ENCODE measurements at places on chromosomes 2 and 18. TPM values are rescaled to one million over a fixed set of nuclear protein-coding genes. Genes with fewer than 3 reads are reported as not detected.
A peak's percentile ranks its signal among the peaks of the same experiment; 100 is the strongest.

The ATP8B1 gene
- total RNA-seq: 7.2 TPM

The C2orf78 gene
- total RNA-seq: not detected

DNA sequence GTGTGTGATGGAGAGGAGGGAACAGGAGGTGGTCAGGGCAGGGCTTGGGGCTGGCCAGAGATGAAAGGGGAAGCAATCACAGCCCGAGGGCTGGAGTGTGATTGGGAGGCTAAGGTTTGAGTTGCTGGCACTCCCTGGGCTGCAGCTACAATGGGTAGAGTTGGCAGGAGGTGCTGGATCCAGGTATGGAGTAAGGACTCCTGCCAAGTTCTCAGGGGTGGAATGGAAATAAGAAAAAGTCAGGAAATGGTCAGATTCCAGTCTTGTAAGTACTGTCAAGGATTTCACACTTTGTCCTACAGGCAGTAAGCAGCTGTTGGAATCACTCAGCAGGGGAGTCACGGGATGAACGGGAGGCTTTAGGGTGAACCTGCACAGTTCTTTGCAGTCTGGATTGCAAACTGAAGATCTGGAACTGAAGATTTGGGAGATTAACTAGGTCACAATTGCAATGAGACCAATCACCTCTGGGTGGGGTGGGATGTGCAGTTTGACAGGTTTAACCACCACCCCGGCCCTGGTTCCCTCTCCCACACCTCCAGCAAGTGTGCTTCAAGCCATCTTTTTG is 10.9 kb upstream of the INPP5D start:
- DNase-seq: peak; percentile 85

DNA sequence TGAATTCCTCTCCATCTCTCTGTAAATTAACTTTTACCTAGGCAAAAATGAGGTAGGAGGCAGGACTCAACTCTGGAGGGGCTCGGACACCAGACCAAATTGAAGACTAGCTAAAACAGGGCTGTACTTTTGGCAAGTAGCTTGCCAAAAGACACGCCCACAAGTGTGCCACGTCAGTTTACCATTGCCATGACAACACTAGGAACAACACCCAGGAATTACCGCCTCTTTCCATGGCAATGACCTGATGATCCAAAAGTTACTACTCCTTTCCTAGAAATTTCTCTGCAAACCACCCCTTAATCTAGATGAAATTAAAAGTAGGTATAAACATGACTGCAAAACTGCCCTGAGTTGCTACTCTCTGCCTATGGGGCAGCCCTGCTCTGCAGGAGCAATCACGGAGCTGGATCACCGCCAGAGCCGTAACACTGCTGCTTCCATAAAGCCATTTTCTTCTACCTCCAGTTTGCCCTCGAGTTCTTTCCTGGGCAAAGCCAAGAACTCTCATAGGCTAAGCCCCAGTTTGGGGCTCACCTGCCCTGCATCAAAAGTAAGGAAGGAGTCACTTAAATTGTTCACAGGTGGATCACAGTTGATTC is 66.0 kb upstream of the FAM136A start:
- DNase-seq: no peak

DNA sequence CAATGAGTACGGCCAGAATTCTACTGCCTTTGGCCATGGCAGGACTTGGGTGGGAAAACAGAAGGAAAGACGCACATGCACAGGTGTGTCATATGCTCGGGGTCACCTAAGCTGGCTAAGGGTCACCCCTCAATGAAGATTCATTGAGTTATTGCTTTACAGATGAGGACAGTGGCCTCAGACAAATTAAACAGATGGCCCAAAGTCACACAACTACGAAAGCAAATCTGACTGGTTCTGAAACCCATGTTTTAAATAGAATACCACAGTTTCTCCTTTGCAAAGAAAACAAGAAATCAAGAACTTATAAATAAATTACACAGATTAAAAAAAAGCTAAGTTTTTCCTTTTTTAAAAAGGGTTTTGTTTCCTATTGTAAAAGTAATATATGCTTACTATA is 70.5 kb downstream of the ID2 start:
- no peak for DNase-seq

GRCh38 chr2:176415937-176416499 is 146.8 kb downstream of the MTX2 start:
- no peak for DNase-seq

GRCh38 chr2:88560619-88561307 is 66.5 kb downstream of the EIF2AK3 start:
- no peak for DNase-seq

The TAF1B gene
- total RNA-seq: 15.8 TPM

GRCh38 chr18:61379827-61380226 is 46.6 kb downstream of the CDH20 start:
- no peak for DNase-seq

DNA sequence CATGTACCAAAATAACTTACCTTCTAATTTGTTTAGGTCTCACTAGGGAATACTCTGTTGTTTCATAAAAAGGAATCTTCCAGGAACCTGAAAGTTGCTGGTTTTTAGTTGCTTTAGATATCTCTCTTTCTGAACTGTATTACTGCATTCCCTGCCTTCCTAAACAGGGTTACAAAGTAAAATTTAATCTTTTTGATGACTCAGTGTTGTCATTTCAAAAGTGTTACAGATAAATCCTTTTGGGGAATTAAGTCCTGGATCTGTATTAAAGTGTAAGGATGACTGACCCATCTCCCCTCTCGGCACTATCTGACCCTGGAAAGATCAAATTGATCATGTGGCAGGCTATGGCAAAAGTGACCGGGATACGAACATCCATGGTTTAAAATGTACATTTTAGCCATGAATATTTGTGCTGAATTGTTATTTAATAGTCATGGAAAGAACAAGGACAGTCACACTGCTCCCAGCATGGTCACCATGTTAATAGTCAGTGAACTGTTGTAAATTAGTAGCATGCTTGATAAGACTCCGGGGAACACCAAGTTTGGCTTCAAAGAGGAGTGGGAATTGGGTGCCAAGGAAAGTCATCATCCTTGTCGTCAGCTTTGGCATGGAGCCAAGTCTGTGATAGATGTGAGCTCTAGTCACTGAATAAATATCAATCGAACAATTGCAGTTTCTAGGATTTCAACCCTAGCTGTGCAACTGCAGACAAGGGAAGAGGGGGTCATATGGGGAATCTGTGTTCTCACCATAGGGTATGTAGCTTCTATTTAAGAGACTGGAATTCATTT is 4.2 kb downstream of the PLEKHA3 start:
- DNase-seq: peak; percentile 32

The GLI2 gene
- total RNA-seq: 0.68 TPM

GRCh38 chr2:45353879-45354278 is 257.2 kb downstream of the SRBD1 start:
- peak; percentile 57 for DNase-seq

GRCh38 chr2:152647552-152647951 is 69.7 kb downstream of the PRPF40A start:
- DNase-seq: peak; percentile 69

DNA sequence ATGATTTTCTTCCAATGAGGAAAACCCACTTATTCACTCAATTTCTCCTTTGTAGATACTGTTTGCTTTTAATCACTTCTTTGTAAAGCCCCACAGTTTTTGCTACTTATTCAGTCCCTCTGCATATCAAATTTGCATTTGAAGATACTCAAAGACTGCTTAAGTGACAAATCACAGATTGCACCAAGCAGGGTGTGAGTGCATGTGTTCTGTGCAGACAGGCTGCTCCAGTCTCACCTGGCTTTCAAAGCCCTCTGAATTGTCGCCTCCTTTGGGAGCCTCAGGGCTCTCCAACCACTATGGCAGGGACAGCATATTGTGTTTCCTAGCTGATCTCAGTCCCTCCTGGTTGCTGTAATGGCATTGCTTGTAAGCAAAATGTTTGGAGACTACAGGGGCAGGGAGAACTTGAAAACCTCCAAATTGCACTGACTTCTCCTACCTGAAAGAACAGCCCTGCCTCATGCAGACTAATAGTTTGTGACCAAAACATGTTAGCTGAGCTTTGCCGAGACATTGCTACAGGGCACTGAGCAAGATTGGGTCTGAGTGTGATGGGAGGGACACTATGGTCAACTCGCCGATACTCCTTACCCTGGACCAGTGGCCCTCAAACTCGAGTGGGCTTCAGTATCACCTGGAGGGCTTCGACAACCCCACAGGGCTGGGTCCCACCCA is 96.8 kb downstream of the POLE4 start:
- no peak for DNase-seq

DNA sequence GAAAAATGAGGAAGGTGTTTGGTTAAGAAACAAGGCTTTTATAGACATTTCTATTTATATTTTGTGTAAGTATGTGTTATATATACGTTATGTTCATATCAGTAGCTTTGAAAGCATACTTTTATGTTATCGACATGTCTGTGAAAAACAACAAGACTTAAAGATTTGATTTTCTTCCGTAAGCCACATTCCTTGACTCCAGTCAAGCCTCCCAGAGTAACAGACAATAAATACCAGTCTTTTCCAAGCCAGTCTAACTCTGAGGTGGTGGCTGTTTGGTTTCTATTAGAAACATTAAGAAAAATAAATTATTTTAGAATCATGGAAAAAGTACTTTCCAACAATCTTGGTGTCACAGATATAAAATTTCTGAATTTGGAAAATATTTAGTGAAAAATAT is 16.3 kb upstream of the ITGAV start:
- no peak for DNase-seq

GRCh38 chr2:25021791-25022362 is 20.0 kb upstream of the EFR3B start:
- no peak for DNase-seq

The ANKRD30B gene
- total RNA-seq: 1.6 TPM

- DNase-seq: peak; percentile 48
Observed at GRCh38 chr2:131046918-131047652, 46.2 kb downstream of the FAM168B start.

GRCh38 chr2:162044586-162044985 is 29.4 kb downstream of the DPP4 start:
- no peak for DNase-seq

The RNF152 gene
- total RNA-seq: 2.9 TPM

DNA sequence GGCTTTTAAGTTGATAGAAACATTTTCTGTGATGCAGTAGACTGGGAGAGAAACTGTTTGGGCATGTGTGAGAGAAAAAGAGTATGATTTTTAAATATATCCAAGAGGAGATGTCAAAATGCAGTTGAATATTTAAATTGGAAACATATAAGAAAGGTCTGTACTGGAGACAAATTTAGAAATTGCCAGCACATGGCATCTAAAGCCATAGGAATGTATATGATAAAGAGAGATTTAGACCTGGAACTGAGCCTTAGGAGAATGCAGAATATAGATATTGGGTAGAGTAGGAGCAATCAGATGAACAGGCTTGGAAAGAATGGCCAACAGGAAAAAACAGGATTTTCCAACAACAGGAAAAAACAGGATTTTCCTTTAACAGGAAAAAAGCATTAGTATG is 680.8 kb downstream of the MBD2 start:
- no peak for DNase-seq

DNA sequence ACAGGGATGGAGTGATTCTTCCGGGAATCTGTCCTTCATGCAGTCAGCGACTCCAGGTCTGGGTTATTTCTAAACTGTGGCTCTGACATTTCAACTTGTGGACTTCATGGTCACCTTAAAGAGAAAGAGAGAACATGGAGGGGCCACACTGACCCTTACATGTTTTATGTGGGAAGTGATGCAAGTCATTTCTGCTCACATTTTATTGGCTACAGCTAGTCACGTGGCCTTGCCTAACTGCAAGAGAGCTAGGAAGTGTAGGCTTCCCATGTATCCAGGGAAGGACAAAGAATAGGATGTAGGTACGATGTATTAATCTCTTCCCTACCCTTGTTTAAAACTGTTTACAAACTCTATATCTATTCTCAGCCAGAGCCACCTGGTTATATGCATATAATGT is 30.3 kb upstream of the AFTPH start:
- no peak for DNase-seq

DNA sequence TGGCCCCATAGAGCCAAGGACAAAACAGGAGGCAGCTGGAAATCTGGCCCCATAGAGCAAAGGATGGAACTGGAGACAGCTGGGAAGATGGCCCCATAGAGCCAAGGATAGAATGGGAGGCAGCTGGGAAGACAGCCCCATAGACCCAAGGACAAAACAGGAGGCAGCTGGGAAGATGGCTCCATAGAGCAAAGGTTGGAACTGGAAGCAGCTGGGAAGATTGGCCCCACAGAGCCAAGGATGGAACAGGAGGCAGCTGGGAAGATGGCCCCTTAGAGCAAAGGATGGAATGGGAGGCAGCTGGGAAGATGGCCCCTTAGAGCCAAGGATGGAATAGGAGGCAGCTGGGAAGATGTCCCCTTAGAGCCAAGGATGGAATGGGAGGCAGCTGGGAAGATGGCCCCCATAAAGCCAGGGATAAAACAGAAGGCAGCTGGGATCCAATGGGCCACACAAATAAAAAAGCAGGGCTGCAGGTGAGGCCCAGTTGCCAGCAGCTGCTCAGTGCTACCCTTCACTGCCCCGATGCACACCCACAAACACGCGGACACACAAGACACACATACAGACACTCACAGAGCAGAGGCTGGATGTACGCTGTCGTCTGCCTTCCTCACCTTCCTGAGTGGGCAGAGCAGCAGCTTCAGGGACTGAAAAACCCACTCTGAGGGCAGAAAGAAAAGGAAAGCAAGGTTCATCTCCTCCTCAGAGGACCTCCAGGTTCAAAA is 505.4 kb upstream of the MYT1L start:
- no peak for DNase-seq

The OTX1 gene
- 0.62 TPM for total RNA-seq

GRCh38 chr2:58182527-58182926 is 58.6 kb downstream of the FANCL start:
- no peak for DNase-seq

The DNAH6 gene
- not detected for total RNA-seq
